Suprapubic skin (tissue), 4 donors: ENCODE measurements at places on chromosomes 2 and 18. TPM values are rescaled to one million over a fixed set of nuclear protein-coding genes. Genes with fewer than 3 reads are reported as not detected.

LRRTM1 gene
- 0.30 TPM for total RNA-seq

GKN1 gene
- total RNA-seq, result not detected

C2orf72 gene
- 7.1 TPM for total RNA-seq

CRYBA2 gene
- total RNA-seq, result not detected

DNER gene
- 11.6 TPM for total RNA-seq

PPM1B gene
- total RNA-seq, result 28.3 TPM

GCG gene
- not detected for total RNA-seq

RAX gene
- total RNA-seq, result not detected

KRTCAP3 gene
- total RNA-seq, result 40.9 TPM

SERPINB13 gene
- total RNA-seq, result 21.8 TPM
